Left ventricle myocardium superior (tissue), 1 donor: ENCODE measurements at places on chromosomes 6 and 20. TPM values are rescaled to one million over a fixed set of nuclear protein-coding genes. Genes with fewer than 3 reads are reported as not detected.
A peak's percentile ranks its signal among the peaks of the same experiment; 100 is the strongest.

ADGRF5 gene
- total RNA-seq = 45.9 TPM

NOX3 gene
- total RNA-seq = not detected

ATP6V1G2 gene
- total RNA-seq = 2.1 TPM

ABHD16B gene
- not detected for total RNA-seq

PACRG gene
- total RNA-seq = 8.2 TPM

HEY2 gene
- 66.8 TPM for total RNA-seq

HLA-DQB2 gene
- total RNA-seq = 3.3 TPM

MCHR2 gene
- not detected for total RNA-seq

OR5V1 gene
- total RNA-seq = not detected

DNA sequence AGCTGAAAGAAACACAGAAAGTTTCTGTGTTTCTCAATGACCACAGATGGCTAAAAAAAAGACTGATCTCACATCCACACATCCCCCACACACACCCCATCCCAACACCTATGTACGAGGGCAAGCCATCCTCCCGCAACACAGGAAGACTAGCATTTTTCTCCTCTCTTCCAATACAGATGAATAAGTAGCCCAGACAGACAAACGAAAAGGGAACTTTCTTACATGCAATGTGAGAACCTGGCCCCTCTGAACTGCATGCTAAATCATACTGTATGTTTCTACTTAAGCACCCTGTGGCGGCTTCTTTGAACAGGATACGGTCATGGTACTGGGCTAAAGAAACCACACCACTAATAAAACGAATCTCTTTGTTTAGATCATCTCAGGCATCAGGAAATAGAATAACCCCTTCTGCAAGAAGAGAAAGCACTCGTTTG is 116.2 kb downstream of the GMDS start:
- no peak for DNase-seq

DNA sequence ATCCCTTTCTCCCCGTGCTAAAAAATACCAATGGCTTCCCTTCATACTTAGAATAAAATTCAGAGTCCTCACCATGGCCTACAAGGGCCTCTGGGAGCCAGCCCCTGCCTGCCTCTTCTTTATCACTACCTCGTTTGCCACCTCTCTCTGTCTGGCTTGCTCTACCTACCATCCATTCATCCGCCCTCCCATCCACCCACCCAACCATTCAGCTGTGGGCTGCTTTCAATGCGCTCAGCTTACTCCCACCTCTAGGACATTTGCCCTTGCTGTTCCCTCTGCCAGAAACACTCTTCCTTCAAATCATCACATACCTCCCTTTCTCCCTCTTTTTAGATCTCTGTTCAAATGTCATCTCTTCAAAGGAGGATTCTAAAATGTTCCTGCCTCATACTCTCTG is 44.4 kb downstream of the PACSIN1 start:
- no peak for DNase-seq

DNA sequence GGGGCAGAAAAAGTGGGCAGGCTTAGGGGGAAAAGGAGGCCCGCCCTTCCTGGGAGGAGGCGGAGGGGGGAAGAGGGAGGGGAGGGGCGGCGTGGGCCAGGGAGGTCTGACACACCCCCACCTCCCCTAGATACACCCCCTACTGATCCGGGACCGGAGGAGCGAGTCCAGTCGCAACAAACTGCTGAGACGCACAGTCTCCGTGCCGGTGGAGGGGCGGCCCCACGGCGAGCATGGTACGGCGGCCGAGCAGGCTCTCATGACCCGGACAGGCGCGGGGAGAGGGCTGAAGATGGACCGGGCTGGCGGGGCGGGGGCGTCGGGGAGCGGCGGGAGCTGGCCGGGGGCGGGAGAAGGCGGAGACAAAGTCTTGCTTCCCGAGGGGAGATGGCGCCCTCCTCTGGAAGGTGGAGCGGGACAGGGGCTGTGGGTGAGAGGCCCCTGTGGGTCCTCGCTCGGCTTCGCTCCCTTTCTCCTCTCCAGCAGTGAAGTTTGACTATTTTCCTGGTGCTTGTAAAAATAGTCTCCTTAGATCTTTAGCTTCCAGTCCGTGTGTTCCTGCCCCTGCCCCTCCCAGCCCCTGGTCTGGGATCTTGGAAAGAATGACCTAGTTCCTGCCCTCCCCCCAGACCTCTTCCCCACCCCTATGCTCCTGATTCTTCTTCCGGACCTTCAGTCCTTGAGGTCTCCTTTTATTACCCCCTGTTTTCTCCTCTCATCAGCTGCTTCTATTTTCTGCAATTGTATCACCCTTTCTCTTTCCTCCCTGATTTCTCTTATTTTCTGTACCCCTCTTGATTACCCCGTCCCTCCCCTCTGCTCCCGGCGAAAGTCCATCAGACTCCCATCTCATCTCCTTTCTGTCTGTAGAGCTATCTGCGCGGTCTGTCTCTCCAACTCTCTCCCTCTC is 6.1 kb downstream of the SYNGAP1 start:
- DNase-seq = peak; percentile 90

- DNase-seq = no peak
These were observed 359.7 kb downstream of the BTBD9 start for GRCh38 chr6:38279963-38280588.

GRCh38 chr6:2917065-2917464 is 14.0 kb upstream of the SERPINB9 start:
- no peak for DNase-seq

DNA sequence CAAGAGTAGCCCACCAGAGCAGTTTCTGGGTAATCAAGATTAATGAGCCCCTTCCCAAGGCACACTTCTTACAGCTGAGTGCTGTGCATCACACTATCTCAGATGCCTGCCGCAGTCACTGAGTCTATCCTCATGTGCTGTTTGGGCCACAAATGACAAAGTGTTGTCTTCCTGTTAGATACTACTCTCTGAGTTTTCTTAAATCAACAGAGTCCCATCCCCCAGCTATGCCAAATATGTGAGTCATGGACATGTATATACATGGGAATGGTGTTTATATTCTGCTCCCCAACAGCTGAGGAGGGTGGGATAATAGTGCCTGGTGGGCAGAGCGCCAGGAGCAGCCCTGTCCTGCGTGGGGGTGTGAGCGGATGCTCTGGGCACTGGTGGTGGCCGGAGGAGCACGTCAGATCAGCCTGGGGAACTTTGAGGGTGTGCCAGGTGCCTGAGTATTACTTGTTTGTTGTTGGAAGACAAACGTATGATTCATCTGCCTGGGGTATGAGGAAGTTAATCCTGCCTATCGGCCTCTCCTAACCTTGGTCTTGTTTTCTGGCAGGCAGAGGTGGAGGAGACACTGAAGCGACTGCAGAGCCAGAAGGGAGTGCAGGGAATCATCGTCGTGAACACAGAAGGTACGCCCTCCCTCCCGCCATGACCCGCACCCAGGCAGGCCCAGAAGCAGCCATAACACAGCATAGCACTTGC is 9.6 kb downstream of the DYNLRB1 start:
- peak; percentile 69 for DNase-seq

GRCh38 chr6:36639171-36639808 is 39.2 kb upstream of the CDKN1A start:
- no peak for DNase-seq

- DNase-seq = no peak
These were observed 111.6 kb downstream of the TBC1D32 start for GRCh38 chr6:121222656-121223055.

DNA sequence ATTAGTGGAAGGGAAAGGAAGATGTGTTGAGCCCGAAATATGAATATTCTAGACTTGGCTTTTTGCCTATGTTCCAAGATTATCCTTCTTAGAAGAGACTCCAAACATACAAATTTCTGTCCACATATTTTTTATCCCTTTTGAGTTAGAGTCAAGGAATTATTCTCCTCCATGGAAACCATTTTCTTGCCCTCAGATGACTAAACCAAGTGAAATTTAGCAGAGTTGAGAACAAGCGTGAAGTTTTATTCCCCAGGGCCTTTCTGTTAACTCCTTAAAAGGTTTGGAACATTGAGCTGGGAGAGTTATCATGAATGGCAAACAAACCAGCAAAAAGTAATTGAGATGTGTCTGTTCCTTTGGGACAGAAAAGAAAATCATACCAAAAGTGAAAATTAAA is 286.1 kb upstream of the PLCB4 start:
- no peak for DNase-seq

DNA sequence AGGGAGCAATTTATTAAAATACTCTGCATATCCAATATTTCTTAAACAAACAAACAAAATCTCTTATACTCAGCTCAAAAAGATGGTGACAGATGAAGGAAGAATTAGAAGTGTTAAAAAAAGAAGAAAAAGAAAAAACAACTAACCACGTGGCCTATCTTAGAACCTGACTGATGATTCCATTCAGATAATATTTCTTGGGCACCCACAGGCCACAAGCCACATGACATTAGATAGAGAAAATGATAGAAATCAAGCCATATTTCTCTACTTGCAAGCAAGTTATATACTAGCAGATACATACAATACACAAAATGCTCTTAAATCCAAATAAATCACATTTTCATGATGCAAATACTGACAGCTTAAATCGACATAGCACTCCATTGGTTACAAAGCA is 14.5 kb upstream of the RAMACL start:
- no peak for DNase-seq

DNA sequence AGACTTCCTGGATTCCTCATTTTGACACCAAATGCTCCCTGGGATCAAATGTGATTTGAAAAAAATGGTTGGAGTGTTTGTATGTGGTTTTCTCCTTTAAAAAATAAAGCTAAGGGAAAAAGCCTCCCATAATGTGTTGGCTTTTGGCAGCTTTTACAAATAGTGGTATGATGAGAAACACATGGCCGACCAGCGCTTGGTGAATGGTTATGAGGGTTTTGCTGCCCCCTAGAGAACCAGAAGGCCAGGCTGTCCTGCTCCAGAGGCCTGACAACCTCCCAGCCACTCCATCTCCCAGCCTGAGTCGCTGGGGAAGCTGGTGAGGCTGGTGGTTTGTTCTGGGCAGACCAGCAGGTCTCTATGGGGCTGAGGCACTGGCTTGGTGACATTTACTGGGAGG is 69.3 kb downstream of the CLIC5 start:
- DNase-seq = peak; percentile 44
